ENCODE measurements at places on chromosomes 12 and 14.

DNA sequence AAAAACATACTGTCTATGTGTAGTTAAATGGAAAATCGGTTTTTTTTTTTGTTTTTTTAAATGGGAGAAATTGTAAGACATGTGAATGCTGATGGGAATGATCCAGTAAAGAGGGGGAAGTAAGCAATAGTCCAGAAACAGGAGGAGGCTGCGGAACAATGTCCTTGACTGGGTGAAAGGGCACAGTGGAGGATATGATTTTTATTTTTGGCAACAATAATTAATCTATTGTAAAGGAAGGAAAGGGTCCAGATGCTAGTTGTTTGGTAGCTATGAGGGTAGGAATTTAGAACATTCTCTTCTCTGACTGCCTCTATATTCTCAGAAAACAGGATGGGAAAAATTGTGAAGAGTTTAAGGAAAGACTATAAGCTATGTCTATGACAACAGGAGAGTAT, 76.6 kb downstream of the RPL10L start:
- no peak for DNase-seq

DNA sequence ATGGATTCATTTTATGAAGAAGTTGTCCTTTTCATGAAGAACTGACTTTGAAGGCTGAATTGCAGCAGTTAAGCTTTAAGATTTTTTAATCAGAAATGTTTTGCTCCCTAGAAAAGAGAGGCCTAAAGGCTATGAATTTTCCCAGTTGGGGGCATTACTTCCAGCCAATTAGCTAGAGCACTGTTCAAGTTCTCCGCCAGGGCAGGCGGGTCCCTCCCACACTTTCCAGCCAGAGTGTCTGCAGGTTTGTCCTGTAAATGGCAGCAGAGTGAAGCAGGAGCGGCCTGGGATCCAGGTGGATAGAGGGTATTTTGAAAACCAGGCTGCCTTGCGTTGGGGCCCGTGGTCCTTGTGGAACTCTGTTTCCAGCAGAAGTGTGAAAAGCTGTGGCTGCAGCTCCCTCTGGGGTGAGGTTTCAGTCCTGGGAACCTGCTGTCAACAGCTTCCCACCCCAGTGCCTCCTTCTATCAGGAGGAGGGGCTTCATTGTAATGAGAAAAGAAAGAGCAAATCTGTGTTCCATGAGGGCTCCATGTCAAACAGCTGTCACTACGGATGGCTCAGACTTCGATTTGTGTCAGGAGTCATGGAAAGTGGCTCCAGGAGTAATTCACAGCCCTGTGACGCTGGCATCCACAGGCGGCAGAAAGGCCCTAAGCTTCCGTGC, 210.7 kb upstream of the TMEM132C start:
- no peak for DNase-seq

GRCh38 chr12:1680804-1681492, 9.9 kb upstream of the ADIPOR2 start:
- no peak for DNase-seq

- DNase-seq = no peak
These were observed 229.8 kb downstream of the ALX1 start for GRCh38 chr12:85509857-85510256.

DNA sequence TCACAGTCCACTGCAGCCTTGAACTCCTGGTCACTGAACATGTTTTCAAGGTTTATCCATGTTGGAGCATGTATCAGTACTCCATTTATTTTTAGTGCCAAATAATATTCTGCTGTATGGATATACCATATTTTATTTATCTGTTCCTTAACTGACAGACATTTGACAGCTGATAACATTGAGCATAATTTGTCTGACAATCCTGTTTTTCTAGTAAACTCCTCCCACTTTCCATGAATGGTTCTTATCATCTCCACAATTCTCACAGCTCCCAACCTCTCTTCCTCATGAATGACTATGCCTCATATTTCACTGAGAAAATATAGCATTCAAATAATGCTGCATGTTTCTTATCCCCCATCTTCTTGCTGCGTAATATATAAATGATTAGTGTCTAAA, 33.3 kb downstream of the COCH start:
- DNase-seq = no peak

- no peak for DNase-seq
These were observed 104.0 kb upstream of the FRMD6 start for GRCh38 chr14:51547701-51548100.

DNA sequence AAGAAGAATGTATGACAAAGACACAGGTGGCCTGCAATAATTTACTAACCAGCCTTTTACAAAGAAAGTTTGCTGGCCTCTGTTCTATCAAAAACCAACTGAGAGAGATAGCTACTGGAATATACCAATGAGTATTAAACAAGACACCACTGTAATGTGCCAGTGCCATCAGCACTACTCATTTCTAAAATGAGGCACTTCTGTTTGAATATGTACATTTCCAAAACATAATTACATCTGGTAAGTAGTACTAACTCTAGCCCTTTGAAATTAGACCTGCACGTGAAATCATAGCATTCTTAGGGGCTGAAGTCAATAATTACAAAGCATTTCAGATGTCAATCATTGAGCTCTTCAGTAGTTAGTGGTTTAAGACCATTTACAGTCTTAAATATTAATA, 6.9 kb upstream of the SYCP3 start:
- no peak for DNase-seq

DNA sequence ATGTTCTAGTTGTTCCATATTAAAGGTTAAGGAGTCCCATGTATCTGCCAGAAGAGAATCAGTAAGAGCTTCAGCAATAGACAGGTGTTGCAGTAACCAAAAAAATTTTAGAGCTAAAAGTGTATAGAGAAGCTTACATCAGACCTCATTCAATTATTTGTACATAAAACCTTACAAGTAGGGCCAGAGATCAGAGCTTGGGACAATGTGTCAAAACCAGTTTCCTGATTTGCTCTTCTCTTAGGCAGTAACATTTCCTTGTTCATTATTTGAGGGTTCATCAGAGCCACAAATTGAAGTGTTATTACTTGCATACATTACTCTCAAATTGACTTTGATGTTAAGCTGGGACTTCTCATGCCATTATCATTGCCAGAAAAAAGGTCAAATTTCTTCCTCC, 55.5 kb upstream of the ATXN7L3B start:
- no peak for DNase-seq

GRCh38 chr14:27566843-27567382, 969.1 kb upstream of the NOVA1 start:
- DNase-seq = no peak

- DNase-seq = no peak
These were observed 187.5 kb upstream of the TMEM132C start for GRCh38 chr12:128079446-128079845.

GRCh38 chr14:65310568-65310967, 102.0 kb upstream of the FUT8 start:
- DNase-seq = no peak

DNA sequence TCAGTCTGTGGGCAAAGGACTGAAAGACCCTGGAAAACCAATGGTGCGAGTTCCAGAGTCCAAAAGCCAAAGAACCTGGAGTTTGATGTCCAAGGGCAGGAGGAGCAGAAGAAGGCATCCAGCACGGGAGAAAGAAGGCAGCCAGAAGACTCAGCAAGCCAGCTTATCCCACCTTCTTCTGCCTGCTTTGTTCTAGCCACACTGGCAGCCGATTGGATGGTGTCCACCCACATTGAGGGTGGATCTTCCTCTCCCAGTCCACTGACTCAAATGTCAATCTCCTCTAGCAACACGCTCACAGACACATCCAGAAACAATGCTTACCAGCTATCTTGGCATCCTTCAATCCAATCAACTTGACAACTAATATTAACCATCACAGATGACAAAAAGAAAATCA, 57.2 kb upstream of the CAPRIN2 start:
- no peak for DNase-seq

DNA sequence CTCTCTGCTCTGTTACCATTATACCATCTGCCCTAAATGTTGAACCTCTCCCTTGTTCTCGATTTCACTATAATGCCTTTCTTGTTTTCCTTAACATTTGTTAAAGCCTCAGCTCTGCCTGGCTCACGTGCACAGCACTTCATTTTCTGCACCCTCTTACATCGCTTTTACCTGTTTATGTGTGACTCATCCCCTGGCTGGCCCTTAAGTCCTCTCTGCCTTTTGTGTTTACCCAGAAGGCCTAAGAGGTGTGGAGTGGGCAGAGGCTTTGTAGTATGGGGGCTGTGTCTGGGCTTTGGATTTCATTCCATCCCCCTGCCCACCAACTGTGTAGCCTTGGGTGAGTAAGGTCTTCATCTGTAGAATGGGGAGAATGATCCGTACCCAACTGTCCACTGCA, 36.5 kb downstream of the UBE3B start:
- no peak for DNase-seq
